ENCODE measurements at places on chromosomes 6 and 20. TPM values are rescaled to one million over a fixed set of nuclear protein-coding genes. Genes with fewer than 3 reads are reported as not detected.
A peak's percentile ranks its signal among the peaks of the same experiment; 100 is the strongest.

DNA sequence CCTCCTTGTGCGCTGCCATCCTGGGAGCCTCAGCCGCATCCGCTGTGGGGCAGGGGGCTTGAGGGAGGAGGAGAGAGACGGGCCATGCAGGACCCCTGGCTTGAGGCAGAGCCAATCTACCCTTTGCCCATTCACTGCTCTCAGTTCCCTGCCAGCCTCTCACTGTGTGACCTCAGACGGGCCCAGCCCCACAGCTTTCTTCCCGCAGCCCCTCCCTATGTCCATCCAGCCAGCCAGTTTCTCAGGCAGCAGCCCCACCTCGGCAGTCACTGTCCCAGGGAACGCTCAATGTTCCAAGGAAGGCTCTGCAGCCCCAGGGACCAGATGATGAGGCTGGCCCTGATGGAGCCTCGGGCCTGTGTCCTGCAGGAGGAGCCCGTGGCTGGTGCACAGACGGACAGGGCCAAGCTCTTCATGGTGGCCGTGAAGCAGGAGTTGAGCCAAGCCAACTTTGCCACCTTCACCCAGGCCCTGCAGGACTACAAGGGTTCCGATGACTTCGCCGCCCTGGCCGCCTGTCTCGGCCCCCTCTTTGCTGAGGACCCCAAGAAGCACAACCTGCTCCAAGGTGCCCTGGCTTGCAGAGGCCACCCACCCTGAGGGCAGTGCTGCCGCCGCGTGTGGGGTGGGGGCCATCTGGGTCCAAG is 3.9 kb upstream of the TNFRSF6B start:
- DNase-seq = peak; percentile 47

Gene C6orf163
- total RNA-seq = 11.5 TPM

GRCh38 chr6:87105823-87106222 is 10.9 kb upstream of the CGA start:
- no peak for DNase-seq

Gene GRIK2
- 5.1 TPM for total RNA-seq

- DNase-seq = no peak
Measured at GRCh38 chr6:47116606-47117005, 74.5 kb upstream of the ADGRF1 start.

DNA sequence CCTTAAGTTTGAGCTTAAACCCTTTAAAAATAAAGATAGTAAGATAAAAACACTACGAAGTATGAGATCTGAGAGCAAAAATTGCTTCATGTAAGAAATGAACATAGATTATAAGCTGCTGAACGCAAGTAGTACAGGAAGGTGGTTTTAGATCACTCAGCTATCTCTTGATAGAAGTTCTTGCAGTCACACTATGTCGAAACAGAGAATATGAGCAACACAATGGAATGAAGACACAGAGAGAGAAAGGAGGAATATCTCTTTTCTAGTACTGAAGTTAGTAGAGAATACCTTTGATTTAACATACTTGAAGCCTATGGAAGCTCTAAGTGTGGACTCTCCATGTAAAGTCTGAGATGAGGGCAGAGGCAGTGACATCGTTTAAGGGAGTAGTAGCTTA is 162.7 kb downstream of the CDK19 start:
- DNase-seq = no peak

- no peak for DNase-seq
Measured at GRCh38 chr6:129073051-129073450, 190.1 kb downstream of the LAMA2 start.
